OCI-M1 (cell line): ENCODE measurements at places on chromosomes 12 and 14.

GRCh38 chr14:32720927-32721326 lies 217.8 kb upstream of the NPAS3 start:
- no peak for DNase-seq

- DNase-seq, result no peak
These were observed 1.7 kb downstream of the HOXC12 start for GRCh38 chr12:53956251-53956887.

GRCh38 chr14:63212209-63212608 lies 8.0 kb downstream of the RHOJ start:
- DNase-seq, result no peak

GRCh38 chr14:70045844-70046535 lies 142.8 kb downstream of the SLC8A3 start:
- peak; percentile 56 for DNase-seq

DNA sequence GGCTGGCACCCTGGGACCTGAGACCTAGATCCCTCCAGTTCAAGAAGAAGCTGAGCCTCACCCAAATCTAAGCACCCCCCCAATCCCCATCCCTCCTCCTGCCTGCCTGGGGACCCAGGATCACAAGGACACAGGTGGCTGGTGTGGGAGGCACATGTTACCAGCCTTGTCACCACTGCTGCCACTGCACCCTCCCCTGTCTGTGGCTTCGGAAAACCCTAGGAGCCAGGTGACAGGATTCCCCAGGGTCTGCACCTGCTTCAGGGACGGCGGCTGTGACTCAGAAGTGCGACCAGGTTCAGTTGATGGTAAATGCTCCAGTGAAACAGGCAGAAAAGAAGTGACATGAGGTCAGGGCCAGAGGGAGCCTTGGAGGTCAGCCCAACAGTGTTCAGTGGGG lies 62.8 kb upstream of the FAM222A start:
- DNase-seq, result no peak

DNA sequence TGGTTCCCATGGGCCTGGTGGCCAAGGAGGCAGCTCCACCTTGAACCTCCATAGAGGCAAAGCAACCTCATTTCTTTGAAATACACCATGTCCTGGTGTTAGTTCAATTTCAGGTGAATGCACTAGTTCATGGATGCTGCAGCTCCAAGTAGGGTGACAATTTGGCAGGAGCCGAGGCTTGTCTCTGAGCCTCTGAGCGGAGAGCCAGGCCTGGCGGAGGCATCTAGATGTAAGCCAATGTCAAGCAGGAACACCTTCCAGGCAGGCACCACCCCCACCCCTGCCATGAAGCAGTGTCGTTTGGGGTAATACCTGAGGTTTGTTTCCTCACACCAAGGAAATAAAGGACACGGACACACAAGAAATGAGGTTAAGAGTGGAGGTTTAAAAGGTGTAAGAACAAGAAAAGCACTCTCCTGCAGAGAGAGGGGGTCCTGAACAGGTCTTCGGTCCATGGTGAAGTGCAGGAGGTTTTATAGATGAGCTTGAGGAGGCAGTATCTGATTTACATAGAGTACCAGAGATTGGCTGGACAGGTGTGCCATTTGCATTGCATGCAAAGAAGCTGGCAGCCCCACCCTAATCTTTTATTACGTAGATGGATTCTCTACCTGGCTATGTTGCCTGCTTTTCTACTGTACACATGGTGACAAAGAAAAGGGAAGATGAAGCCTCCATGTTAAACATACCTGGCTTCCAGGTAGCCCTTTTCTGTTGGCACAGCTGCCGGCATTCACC lies 60.3 kb downstream of the RIN3 start:
- DNase-seq, result no peak

DNA sequence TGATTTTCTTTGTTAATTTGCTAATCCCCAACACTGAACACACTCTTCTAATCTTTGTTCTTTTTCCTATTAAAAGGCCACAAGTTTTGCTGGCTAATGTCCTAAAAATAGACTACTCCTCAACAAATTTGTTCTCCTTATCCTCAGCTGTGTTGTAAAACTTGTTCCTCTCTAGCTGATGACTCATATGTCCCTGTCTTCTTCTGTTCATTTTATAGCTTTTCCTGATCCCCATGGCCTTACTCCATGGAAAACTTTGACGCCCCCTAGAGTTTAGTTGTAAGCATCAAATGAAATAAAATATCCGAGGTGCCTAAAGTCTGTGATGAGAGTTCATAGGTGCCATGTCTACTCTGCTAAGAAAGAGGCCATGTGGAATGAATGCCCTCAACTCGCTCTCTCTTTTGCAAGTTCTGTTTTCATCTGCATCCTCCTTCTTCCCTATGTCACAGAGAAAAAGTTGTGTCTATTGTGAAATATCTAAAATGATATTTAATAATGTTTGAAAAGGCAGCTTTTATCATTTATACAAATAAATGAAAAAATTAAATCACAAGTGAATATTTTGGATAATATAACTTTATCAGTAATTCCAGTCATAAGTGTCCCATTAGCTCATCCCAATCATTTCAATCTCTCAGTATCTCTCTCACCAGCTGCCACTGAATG lies 237.9 kb downstream of the IPO8 start:
- DNase-seq, result peak; percentile 76

DNA sequence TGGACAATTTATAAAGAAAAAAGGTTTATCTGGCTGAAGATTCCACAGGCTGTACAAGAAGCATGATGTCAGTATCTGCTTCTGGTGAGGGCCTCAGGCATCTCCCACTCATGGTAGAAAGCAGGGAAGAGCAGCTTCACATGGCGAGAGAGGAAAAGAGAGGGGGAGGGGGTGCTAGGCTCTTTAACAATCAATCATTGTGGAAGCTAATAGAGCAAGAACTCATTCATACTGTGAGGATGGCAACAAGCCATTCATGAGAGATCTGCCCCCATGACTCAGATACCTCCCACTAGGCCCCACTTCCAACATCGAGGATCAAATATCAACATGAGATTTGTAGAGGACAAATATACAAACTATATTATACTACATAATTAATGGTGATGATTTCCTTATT lies 361.9 kb upstream of the FAR2 start:
- no peak for DNase-seq

- DNase-seq, result no peak
These were observed 7.6 kb upstream of the PRPF40B start for GRCh38 chr12:49615725-49616124.

GRCh38 chr14:95346820-95347219 lies 27.1 kb upstream of the CLMN start:
- DNase-seq, result no peak

- no peak for DNase-seq
These were observed 115.6 kb downstream of the DNAI7 start for GRCh38 chr12:25079393-25079792.

GRCh38 chr14:30287579-30288445 lies 271.1 kb upstream of the G2E3 start:
- no peak for DNase-seq

DNA sequence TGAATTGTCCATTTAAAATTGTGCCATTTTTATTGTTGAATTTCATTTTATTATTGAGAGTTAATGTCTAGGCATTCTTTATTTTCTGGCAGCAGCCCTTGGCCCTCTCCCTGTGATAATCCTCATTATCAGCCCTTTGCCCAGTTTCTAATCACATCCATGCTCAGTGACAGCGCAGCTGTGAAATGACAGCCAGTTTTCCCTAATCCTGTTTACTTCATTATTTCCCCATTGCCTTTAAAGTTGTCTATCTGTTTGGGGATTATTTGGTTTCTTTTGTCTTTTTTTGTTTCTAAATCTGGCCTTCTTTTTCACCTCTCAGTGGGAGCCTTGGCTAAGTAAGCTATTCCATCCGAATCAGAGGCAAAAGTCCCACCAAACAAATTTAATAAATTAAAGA lies 476.9 kb downstream of the SLC6A15 start:
- no peak for DNase-seq

GRCh38 chr14:75793806-75794205 lies 132.8 kb downstream of the TTLL5 start:
- DNase-seq, result no peak

DNA sequence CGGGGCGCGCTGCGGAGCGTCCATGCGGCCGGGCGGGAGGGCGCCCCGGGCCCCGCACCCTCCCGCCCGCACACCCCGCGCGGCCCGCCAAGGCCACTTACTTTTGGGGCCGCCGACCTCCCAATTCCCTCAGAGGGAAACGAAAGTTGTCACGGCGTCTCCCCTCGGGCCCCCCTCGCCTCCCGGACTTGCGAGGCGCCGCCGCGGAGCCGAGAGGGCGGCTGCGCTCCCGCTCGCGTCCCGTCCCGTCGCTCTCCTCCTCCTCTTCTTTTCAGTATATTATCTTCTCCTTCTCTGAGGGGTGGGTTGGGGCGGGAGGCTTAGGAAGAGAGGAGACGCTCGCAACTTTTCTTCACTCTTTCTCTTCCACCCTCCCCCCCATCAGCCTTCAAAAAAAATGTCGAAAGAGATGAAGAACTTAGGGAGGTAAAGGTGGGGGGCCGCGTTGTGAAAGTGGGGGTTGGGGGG lies 613 bp downstream of the DUSP16 start:
- peak; percentile 76 for DNase-seq
